ENCODE measurements at places on chromosomes 3 and 15.

DNA sequence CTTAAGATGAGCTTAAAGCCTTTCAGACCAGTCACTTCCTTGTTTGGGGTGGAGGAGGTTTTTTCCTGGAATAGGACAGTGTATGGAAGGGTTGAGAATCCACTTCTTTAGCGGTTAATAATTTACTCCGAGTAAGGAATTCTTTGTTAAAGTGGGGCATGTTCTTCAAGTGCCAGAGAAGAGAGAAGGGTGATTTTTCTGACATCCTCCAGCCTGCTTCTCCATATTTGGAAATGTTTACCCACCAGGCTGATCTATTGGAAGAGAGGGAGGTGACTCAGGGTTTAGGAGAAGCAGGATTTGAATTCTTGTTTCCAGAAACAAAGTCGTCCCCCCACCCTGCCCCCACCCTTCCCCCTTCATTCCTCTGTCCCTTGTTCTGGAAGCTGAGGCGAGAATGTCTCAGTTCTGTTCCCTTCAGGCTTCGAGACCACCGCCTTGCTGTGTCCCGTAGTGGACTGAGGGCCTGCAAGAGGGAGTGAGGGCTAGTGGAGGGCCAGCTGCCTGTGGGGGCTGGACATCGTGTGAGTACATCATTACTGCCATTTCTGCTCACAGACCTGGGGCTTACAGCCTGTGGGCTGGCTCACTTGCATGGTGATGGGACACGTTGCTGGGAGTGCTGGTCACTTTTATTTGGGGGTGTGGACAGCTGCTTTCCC, 58.5 kb downstream of the LPP start:
- no peak for DNase-seq

DNA sequence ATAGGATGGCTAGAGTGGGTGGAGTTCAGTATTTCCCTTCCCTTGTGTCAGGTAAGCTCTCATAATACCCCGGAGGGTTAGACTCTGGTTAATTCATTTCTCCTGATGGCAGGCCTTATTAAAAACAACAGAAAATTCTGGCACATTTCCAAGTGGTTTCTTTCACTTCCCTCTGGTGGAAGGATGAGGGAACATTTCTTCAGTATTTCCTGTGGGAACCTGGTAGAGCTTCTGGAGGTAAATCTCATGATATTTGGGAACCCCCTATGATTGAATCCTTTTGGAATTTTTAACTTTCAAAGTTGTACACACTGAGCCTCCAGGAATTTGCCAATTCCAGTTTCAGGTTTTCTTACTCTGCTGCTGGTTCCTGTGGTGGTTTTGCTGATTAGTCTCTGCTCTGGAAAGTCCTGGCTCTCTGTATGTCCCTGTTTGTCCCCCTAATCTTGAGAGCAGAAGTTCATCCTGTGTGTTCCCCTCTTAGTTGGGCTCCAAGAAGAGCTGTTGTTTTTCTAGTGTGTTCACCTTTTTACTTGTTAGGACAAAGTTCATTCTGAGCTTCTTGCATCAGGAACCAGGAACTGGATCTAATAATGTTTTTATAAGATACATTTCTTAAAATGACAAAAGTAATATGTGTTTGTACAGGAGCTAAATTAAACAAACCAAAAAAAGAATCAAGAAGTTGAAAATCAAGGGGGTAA, 12.1 kb downstream of the CHRNA7 start:
- DNase-seq = no peak

GRCh38 chr3:13141183-13141582, 68.0 kb upstream of the IQSEC1 start:
- no peak for DNase-seq

GRCh38 chr3:178916223-178916622, 155.4 kb downstream of the ZMAT3 start:
- no peak for DNase-seq

DNA sequence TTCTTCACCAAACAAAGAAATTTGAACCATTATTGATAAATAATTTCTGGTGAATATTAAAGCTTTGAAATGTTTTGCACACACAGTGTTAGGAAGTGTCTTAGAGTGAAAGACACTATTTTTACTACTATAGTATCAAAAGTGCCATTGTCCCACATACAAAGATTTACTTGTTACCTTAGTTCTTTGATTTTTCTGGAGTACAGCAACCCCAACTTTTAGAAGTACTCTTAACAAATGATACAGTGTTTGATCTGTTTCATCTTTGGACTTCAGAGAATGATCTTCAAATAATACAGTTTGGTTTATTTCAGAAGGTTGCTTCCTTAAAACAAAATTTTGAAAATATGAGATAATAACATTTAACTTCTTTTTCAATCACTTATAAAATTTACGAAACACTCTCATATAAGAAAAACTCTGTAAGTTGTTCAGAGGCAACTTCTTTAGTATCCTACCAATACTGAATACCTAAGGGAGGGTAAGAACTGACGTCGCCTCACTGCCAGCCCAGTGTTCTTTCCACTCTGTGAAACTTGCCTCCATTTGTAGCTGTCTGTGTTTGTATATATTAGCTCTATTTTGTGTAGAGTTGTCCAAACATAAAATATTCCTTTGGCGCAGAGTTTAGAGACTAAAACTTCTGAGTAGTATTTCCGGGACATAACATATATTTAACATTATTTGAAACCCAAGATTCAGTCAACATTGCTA, 464.2 kb downstream of the LPP start:
- no peak for DNase-seq

DNA sequence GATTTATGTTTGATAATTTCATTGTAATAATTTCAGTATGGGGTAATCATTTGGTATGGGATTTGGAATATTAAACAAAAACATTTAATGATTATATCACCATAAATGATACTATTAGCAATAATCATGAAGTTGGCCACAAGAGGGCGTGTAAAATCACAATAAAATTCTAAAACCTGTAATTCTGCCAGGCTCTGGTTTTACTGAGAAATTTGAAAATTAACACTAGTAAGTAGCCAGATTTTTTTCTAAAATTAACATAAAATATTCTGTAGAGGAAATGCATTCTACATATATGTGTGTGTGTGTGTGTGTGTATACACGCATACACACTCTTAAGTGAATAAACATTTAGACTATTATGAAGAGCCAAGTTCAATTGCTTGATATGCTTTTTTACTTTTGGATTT, 40.5 kb downstream of the FEZF2 start:
- DNase-seq = no peak

GRCh38 chr3:71039332-71039731, 544.2 kb downstream of the FOXP1 start:
- DNase-seq = no peak

GRCh38 chr3:36600404-36600803, 163.9 kb downstream of the DCLK3 start:
- no peak for DNase-seq

GRCh38 chr3:143850877-143851276, 2.6 kb upstream of the SLC9A9 start:
- DNase-seq = peak; percentile 22

DNA sequence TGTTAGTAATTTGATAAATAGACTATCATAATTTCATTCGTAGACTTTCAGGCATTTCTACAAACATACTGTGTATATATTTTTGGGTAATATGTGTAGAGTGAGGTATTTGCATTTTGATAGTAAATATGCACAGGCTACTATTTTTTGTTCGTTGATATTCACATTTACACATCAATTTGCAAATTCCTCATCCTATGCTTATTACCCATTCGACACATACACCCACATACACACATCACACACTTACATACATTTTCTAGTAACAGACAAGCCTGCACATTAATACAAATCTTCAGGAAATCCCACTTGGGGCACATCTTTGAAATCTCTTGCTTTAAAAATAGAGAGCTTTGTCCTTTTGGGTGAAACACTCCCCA, 127.9 kb upstream of the FEZF2 start:
- no peak for DNase-seq

DNA sequence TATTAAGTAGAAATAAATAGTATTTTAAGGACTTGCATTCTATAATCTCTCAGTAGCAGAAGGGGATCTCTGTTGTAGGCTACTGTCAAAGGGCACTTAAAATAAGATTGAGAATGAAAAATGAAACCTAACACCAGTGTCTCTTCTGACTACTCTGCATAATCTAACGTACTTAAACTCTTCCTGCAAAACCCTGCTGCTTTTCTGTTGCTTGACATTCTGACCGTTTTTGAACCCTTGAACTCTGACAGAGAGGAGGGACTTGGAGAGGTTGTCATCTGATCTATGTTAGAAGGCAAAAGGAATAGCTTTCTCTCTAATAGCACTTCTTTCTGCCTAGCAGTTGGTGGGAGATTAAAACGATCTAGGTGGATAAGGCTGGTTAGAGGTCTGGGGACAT, 204.6 kb downstream of the ZIC1 start:
- DNase-seq = no peak

DNA sequence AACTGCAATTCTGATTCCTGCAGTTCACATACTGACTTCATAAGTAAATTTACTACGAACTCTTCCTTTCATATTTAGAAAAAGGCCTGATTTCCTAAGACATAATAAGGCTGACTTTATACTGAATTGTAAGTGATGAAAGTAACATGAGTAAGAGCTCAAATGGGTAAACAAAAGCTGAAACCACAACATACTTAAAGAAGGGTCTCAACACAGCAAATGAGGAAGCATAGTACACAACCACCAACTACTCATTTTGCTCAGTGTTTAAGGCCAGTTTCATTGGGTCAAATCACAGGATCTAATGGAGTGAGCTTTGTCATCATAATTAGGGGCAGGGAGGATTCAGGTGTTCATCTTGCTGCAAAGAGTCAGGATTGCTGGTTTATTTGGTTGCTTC, 81.4 kb downstream of the SETD2 start:
- DNase-seq = no peak

GRCh38 chr3:114660124-114660523, 366.3 kb downstream of the TIGIT start:
- no peak for DNase-seq

DNA sequence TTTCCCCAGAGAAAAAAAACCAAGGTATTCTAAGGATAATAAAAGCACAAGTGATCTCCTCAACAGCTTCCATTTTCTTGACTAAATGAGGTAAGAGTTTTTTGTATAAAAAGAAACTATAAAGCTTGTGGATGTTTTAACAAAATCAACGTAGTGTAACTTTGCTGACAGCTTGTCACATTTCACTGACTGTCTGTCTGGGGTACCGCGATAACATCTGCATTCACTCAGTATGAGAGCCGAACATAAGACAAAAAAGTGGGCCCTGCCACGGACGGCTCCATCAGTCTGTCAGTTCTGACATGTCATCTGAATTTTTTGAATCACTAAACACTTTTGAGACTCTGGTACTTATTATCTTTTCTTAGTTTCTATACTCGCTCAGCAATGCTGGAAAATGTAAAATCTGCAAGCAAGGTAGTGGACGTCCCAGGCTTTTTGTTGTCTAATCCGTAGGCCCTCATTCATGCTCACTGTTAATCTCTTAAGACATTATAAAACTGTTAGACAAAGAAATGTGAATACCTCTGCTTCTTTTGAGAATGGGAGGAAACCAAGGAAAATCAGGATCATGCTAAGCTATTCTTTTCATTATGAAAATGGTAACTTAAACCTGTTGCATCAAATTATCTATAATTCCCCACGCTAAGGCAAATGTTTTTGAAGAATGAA, 307.1 kb downstream of the MECOM start:
- no peak for DNase-seq

DNA sequence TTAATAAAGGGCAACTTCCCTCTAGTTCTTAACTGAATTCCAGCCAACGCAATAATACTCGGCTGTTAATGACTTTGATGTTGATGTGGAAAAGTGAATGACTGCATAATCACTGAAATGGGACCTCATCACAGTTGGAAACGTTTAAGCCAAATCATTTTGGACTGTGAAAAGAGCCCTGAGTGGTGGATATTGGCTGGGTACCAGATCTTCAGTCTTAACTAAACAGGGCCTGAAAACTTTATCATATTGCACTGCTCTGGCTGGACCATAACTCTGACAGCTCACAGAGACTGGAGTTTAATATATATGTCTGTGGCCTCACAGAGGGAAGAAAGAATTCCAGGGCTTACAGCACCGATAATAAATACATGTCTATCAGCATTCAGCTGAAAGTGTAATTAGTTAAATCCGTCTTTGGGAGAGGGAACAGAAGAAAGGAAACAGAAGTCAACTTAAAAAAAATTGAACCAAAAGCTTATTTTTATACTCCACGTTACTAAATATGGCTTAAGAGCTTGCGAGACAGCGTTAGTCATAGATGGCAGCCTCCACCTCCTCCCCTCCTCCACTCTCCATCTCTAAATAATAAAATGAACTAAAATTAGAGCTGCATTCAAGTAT, 222.3 kb upstream of the CDIN1 start:
- no peak for DNase-seq

DNA sequence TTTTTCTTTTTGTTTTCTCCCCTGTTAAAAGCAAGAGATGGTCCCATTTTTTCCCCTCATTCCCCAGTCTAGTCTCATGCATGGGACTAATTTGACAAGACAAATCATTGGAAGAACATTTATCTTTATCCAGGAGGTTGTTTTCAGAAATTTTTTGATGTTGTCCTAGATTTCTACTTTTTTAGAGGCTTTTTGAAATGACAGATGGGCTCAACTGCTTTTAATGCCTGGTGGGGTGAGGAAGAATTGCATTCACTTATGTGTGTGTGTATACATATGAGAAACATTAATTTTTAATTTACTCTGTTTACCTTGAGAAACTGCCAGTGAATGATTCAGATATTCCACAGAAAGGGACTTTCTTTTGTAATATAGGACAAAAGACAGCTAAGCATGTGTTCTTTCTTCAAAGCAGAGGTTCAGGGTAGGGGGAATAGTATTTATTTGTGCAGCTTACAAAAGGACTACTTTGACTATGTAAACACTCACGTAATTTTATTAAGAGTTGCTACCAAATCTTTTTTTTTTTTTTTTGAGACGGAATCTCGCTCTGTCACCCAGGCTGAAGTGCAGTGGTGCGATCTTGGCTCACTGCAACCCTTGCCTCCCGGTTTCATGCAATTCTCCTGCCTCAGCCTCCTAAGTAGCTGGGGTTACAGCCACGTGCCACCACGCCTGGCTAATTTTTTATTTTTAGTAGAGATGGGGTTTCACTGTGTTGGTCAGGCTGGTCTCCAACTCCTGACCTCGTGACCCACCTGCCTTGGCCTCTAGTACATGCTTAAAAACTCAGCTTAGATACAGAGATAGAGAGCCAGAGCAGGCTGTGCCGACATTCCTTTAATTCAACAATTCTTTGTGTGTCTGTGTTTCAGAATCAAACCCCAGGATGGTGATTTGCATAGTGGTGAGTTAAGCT, 130.1 kb upstream of the RARB start:
- no peak for DNase-seq

GRCh38 chr3:177524742-177525141, 327.5 kb upstream of the TBL1XR1 start:
- no peak for DNase-seq

DNA sequence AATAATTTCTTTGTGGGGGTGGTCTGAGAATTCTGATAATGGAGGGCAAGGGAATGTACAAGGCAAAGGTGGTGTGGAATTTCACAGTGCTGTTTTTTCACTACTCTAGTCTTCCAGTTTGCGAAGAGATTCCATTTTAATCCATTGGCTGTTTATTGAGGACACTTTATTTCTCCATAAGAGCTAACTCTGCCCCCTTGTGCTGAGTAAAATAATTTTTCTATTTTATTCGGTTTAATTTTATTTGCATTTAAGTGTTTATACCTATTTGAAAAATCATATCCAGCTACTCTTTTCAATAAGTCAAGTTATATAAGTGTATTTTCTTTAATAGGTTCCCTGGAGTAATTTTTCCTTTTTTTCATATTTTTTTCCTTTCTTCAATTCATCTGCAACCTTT, 840.1 kb downstream of the TUSC7 start:
- DNase-seq = no peak
